ENCODE measurements at places on chromosomes 2 and 18.

DNA sequence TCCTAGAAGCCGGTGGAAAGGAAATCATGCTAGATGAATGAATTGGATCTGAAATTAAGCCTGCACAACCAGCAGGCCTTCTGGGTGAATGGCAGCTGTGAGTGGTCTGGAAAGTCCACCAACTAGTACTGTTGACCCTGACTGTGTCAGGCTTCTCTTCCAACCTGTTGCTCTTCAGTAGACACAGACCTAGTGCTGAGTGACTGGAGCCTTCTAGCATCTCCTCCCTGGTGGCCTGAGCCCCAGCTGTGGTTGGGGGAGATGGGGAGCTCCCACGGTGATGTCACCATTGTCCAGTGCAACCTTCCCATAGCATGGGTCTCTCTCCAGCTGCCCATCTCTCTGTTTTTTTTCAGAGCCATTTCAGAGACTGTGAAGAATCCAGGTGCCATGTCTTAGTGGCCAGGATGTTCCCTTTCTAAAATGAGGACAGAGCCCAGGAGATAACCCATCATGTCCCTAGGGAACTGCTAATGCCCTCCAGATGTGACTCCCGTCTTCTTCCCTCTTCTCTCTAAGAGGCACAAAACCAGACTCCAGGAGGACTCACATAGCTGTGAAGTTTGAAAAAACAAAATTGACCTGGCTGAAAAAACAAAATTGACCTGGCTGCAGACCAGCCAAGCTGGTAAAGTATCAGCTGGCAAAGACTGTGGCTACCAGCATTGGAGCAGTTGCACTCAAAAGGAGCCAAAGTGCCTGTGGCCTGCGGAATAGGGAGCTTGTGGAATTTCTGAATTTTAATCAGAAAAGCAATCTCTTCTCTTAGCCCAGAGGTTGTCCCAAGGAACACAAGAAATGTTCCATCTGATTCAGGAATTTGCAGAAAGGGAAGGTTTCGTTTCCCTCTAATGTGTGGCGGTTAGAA lies 67.4 kb upstream of the RPL31 start:
- no peak for DNase-seq

DNA sequence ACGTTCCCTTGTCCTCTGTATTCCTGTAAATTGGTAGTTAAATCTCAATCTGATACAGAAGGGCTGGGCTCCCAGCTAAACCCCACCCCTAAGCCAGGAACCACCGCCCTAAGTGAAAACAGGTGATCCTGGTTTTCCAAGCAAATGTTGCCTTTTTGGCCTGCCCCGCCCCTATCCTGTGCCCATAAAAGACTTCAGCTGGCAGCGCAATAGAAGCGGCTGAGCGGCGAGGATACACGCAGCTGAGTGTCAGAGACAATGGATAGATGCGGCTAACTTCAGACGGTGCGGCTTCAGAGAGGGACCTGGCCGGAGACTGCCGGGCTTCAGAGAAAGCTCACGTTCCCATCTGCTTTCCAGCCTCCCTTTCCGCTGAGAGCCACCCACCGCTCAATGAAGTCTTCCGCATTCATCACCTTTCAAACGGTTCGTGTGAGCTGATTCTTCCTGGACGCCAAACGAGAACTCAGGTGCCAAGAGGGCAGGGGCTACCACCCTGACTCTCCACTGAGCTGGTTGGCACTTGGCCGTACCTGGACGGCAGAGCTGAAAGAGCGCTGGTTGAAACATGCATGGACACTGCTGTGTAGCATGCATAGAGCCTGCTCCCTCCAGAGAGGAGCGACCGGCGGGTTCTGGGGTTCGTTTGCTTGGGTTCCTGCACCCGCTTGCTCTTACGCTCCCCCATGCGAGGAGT lies 49.5 kb upstream of the POLE4 start:
- no peak for DNase-seq

- DNase-seq = no peak
These were observed 205.5 kb downstream of the RPIA start for GRCh38 chr2:88896971-88897370.

DNA sequence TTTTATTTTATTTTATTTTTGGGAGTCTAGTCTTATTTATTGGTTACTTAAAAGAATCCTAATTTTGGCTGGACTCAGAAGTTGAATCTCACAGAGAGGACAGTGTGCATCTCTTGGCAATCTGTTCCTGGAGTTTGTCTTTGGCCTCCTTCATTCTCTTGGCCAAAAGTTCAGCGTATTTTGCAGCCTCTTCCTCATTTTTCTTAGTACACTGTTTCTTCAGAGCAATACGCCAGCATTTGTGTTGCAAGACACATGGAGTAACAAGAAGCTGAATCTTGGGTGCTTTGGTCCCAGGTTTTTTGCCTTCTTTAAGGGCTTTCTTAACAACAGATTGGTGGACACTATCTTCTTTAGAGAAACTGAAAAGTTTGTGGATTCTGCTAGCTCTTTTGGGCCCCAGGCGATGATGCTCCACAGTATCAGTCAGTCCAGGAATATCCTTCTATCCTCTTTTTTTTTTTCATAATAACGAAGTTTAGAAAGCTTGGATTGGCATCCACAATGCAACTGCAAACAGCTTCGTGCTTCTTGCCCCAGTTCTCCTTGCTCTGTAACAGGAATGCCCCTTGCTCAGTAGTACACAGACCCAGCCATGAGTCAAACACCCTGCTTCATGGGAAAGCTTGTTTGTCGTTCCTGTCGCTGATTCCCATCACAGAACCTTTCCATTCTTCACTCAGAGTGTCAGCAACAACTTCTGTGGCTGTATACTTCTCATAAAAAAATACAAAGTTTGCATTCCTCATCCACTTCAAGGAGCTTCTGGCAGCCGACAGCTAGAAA lies 34.8 kb upstream of the RFX8 start:
- no peak for DNase-seq

GRCh38 chr2:20425884-20426283 lies 21.0 kb upstream of the RHOB start:
- DNase-seq = no peak

DNA sequence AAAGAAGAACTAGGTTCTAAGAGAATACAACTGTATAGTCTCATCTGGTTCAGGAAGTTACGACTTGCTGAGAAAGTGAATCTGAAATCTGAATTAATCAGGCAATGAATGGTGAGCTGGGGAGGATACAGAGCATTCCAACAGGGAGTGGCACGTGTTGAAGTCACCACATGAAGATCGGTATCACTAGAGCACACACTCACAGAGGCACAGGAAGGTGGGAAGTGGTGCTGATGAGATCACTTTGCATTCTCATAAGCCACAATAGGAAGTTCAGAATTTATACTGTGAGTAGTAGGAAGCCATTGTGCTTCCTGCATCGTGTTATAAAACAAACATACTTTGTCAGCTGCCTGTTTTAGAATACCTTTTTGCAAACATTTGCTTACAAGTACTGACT lies 615.0 kb upstream of the DDX18 start:
- no peak for DNase-seq

DNA sequence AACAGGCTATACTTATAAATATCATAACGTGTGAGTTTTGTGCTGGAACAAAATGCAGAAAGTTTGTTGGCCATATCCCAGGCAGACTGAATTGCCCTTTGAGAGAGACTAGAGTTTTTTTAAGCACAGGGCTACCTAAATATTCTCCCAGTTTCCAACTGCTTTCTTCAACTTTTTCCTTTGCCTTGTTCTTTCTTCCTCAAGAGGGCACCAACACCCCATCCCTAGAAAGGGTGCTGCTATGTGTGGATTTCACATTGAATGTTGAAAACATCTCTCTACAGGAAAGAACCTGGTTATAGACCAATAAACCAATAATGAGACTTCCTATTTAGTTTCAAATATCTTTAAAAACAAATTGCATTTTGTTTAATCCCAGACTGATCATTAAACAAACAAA lies 87.9 kb downstream of the ICOS start:
- DNase-seq = no peak

DNA sequence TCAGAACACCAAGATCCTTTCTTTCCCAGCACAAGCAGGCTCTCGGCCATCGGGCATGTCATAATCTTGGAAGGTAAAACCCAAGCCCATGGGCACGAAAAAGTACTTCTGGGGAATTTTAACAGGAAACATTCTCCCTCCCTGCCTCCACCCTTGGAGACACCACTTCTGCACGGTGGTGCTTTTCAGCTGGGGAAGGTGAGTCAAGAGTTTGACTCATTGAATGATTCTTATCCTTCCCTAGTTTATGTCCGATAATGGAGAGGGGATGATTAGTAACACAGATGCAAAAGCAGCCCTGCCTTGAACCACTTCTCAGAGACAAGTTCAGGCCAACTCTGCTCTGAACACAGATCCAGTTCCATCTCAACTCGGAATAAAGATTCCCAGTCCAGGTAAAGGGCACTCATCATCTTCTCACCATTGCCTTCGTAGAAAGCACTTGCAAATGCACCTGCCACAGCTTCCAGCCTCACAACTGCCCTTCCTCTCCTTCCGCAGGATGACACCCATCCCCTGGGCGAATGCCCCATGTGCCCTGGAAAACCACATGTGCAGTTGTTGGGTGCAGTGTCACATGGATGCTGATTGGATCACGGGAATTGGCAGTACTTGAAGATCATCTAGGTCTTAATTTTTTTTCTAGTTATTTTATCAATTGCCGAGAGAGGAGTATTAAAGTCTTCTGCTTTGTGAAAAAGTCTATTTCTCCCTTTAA lies 136.2 kb downstream of the PXDN start:
- no peak for DNase-seq

GRCh38 chr2:158667586-158667985 lies 127.5 kb upstream of the DAPL1 start:
- no peak for DNase-seq

DNA sequence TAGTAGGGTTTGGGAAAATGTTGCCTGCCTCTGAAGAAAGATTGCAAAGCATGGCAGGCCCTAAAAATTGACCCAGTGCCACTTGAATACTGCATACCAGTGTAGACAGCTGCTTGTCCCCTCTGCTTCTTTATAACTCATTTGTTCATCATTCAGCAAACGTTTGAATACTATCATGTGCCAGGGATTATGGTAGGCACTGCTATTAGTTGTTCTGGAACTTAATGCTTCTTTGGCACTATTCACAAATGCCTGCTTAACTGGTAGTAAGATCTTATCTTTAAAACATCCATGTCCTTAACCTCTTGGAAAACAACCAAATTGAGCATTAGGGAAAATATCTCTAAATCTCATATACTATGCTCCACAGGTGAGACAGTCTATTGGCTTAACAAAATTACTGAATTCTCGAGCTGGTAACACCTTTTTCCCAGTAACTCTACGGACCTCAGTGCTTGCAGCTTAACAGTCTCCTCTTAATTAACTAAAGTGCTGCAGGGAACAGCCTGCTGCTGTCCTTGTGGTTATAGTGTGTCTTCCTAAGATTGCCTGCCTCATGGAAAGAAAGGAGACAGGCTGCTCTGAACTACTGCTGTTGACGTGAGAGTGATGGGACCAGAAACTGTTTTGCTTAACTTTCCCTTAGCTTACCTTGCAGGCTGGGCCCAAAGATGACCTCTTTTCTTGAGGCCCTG lies 93.2 kb downstream of the MIB1 start:
- no peak for DNase-seq

GRCh38 chr2:8320311-8321066 lies 361.4 kb upstream of the ID2 start:
- DNase-seq = no peak

DNA sequence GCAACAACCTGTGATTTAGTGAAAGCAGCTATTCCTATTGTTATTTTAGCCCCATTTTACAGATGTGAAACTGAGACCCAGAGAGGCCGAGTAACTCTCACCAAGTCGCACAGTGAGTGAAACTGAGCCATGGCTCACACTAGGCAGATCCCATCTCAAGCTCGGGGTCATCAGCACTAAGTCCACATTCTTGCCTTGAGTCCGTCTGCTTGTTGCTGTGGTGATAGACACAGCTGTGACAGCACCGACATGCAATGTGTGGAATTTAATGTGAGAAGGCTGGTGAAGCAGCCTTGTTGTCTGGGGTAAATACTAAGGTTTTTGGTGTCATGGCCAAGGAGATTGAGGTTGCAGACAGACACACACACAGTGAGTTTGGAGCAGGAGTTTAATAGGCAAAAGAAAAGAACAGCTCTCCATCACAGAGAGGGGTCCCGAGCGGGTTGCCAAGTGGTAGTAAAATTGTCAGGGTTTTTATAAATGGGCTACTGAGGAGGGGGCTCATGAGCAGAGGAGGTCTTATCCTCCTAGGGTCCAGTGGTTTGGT lies 40.2 kb upstream of the GMCL1 start:
- no peak for DNase-seq

DNA sequence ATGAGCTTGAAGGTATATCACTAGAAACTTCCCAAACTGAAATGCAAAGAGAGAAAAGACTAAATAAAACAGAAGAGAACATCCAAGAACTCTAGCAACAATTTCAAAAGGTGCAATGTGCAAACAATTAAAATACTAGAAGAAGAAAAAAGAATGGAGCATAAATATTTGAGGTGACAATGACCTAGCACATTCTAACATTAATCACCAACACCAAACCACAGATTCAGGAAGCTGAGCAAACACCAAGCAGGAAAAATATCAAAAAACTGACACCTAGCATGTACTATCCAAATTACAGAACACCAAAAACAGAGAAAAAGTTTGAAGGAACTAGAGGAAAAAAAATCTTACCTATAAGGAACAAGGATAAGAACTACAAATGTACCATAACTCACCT lies 460.8 kb downstream of the IRS1 start:
- DNase-seq = no peak

GRCh38 chr2:150050036-150050435 lies 437.4 kb downstream of the RND3 start:
- no peak for DNase-seq

DNA sequence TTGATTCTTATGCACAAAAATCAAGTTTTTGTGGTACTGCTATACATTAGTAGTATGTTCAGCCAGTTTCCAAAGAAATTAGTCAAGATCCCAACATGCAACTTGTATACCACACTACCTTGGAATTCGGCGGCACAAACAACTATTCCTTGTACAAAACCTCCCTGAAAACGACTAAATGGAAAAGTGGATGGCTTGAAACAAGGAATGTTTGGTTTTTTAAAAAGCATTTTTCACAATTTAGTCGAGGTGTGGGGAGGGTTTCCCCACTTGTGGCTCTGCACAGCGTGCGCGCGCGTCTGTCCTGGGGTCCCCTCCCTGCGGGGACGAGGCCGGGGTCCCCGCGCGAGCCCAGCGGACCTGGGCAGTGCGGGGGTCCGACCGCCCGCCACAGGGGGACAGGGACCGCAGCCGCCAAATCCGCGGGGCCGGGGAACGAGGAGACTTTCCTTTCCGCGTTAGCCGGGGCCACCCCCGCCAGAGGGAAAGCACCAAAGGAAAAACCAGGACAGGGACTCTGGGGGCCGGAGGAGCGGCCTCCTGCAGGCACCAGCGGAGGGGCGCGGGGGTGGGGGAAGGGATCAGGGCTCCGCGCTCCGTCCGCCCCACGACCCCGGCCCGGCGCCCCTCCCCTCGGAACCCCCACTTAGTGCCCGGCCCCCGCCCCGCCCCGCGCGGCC lies 534 bp upstream of the SOCS6 start:
- no peak for DNase-seq
